Activated T-helper 9 cell treated with anti-CD3 and anti-CD28 coated beads, Interleukin-2, amount 50 U/mL, for 16 hours (primary cell): ENCODE measurements at places on chromosomes 1 and 21.

DNA sequence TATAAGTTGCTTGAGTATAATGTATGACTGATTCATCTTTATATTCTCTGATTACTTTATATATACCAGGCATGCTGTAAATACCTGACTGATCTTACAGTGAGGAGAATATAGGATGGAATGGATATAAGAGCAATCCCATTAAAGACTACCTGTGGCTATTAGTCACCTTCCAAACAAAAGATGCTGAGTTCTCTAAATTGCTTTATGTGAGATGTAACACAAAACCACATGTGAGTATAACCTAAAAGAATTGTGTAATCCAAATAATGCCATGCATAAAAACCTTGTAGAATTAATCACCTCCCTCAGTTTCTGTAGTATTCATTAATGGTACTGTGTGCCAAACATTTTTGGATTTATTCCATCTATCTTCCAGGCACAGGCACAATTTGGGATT is 134.6 kb upstream of the LRRC7 start:
- no peak for DNase-seq

GRCh38 chr21:44510508-44511218 is 29.3 kb downstream of the KRTAP10-1 start:
- DNase-seq: peak; percentile 73

GRCh38 chr1:56821462-56821797 is 2.2 kb upstream of the FYB2 start:
- no peak for DNase-seq

DNA sequence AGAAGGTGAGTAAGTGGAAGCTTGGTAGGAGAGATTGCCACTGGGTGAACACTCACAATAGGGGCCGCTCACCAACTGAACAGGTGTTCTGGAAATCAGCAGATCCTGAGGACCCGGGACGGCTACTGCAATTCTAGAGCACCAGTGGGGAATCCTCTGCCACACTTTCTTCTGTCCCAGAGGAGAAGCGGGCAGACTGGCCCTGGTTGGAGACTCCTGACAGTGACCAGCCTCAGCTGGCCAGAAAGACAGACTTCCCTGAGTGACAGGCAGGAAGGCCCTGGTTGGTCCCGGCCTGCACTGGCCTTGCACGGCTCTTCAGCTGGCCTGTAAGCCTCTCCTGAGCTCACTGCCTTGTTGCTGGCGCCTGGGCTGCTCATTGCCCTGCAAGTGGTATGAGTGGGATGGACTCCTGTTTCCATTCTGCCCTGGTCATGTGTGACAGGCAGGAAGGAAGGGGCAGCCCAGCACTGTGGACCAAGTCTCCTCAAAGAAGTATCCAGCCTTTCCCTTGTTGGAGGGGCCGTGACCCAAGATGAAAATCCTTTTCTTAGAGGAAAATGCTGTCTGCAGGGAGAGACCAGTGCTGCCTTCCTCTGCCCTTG is 34.5 kb downstream of the MAN1C1 start:
- no peak for DNase-seq

DNA sequence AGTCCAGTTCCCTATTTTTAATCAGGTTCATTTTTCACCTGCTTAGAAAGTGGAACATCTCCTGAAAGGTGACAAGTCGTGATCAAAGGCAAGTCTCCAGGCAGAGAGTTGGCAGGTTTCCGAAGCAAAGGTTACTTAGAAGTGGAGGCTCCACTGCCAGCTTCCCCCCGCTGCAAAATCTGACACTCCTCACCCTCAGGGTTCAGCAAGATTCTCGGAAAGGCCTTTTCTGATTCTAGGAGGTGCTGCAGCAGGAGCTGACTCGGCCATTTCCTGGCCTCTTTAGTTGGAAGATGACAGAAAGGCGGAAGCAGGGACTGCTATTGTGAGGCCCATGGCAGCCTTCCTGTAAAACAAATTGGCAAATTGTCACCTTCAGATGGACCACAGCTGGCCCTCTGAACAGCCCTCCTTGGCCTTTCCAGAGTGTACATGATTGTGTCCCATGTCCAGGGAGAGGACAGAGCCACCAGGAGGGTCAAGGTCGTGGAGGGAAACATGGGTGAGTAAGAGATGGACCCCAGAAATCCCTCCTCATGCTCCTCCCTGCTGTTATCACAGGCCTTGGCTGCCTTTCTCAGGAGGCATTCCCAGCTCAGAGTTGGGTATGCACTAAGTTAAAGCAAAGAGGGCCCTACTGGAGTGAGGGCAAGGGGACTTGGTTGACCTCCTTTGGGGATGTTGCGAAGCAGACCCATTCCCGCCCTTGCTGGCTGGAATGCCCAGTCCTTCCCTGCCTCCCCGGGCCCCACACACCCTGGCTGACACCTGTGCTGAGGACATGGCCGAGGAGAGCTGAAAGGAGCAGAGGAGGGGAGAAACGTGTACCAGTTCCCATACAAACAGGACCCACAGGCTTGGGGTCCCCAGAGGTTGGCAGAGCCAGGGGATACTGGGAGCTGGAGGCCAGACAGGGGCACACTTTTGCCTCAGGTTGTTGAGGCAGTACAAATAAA is 115.5 kb upstream of the IRF2BP2 start:
- peak; percentile 33 for DNase-seq

DNA sequence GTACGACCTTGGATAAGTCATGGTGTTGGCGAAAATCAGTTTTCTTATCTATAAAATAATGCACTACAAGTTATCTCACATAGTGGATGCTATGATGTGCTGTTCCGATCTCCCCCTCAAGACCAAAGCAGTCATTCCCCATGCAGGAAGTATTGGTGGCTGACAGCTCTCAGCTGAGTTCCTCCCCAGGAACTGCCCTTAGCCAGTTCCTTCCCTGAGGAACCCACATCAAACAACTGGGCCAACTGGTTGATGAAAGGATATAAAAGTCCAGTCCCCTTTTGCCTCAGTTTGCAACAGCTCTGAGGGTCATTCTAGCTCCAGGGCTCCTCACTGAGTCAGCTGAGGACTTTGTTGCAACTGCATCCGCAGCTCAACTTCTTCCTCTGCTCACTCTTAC is 16.1 kb upstream of the SLAMF1 start:
- no peak for DNase-seq

DNA sequence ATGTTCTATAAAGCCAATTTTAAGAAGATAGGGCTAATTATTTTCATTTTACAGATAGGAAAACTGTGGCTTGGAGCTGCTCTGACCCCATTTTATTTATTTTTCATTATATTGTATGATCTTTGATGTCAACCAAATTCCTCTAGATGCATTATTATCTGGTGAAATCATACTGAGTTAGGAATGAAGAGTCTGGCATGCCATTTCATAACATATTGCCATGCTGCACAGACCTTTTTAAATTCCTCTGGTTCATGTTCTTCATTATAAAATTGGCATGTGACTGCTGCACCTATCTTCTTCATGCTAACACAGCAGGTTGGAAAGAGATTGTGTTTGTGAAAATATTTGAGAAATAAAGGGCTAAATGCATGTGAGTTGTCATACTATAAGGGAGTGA is 12.7 kb downstream of the PRRX1 start:
- DNase-seq: no peak

- DNase-seq: no peak
These were observed 292.4 kb downstream of the GRIK1 start for GRCh38 chr21:29647353-29647781.

GRCh38 chr1:24544239-24544638 is 11.6 kb upstream of the NCMAP start:
- DNase-seq: no peak

- DNase-seq: no peak
These were observed 276.2 kb downstream of the KCNH1 start for GRCh38 chr1:210857705-210858104.

GRCh38 chr1:69613414-69613813 is 45.7 kb downstream of the LRRC7 start:
- DNase-seq: no peak

GRCh38 chr1:223444411-223444810 is 51.2 kb downstream of the CCDC185 start:
- DNase-seq: no peak

- no peak for DNase-seq
These were observed 93.5 kb downstream of the TTLL7 start for GRCh38 chr1:83905315-83905907.

DNA sequence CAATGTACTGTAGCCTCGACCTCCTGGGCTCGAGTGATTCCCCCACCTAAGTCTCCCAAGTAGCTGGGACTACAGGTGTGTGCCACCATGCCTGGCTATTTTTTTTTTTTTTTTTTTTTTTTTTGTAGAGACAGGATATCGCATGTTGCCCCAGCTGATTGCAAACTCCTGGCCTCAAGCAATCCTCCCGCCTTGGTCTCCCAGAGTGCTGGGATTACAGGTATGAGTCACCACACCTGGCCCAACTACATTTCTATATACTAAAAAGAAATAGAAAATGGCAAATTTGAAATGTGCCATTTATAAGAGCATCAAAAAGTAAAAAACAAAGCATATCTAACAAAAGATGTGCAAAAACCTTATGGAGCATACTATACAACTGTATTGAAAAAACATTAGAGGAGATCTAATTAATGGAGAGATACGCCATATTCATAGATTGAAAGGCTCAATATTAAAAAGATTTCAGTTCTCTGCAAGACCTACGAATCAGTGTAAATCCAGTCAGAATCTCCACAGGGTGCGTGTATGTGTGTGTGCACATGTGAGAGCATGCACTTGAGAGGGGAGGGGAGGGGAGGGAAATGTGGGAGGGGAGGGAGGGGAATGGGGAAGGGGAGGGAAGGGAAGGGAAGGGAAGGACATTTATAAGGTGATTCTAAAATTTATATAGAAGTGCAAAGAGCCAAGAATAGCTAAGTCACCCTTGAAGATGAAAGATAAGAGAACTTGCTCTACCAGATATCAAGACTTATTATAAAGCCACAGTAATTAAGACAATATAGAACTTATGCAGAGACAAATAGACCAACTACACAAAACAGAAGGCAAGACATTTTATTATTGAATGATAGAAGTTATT is 15.5 kb upstream of the PADI4 start:
- DNase-seq: no peak

GRCh38 chr1:202958544-202959275 is 598 bp upstream of the ADIPOR1 start:
- no peak for DNase-seq
